ENCODE measurements at places on chromosomes 6 and 20.

DNA sequence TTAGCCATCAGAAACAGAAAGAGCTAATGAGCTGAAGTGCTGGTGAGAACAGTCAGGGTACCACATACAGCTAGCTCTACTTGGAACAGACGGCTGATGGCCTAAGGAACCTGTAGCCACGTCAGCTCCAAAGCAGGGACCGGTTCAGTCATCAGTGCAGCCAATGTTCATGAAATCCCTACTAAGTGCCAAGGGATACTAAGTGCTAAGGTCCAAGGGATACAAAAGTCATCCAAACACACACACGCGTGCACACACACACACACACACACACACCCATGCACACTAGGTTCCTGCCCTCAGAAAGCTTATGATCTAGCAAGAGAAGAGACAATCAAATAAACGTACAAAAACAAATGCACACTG lies 53.6 kb downstream of the MAP3K5 start:
- no peak for DNase-seq

- DNase-seq, result no peak
Measured at GRCh38 chr20:44643596-44644229, 7.8 kb downstream of the ADA start.

DNA sequence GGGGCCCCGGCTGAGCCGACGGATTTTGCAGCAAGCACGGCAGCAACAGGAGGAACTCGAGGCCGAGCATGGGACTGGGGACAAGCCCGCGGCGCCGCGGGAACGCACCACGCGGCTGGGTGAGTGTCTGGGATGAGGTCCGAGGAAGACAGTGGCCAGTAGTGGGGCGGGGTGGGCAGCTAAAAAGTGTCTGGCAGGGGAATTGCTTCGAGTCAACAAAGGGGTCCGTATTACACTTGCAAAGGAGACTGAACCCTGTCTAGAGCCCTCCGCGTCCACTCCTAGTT lies 356 bp downstream of the BYSL start:
- no peak for DNase-seq

- DNase-seq, result peak; percentile 55
Measured at GRCh38 chr6:136846046-136846445, 23.7 kb downstream of the PEX7 start.

DNA sequence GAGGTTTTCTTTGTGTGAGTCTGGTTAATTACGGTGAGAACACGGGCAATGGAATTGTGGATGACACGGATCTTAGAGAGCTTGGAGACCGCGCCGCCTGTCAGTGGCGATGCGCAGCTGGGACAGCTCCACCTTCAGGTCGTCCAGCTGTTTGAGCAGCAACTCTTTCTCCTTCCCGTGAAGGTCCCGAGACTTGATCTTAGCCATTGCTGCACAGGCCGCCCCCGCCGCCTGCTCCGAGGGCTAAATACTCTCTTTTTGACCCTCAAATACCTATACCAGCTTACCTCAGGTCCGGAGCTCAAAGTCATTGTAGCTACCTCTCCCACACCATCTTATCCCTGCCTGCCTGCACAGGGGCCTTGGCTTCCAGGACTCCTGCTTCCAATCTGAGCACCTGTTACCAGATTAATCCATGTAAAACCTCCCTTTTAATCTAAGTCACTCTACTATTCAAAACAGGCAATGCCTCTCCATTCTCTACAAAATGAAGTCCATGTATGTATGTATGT lies 100.2 kb downstream of the PREP start:
- no peak for DNase-seq
